ENCODE measurements at places on chromosomes 6 and 20.

DNA sequence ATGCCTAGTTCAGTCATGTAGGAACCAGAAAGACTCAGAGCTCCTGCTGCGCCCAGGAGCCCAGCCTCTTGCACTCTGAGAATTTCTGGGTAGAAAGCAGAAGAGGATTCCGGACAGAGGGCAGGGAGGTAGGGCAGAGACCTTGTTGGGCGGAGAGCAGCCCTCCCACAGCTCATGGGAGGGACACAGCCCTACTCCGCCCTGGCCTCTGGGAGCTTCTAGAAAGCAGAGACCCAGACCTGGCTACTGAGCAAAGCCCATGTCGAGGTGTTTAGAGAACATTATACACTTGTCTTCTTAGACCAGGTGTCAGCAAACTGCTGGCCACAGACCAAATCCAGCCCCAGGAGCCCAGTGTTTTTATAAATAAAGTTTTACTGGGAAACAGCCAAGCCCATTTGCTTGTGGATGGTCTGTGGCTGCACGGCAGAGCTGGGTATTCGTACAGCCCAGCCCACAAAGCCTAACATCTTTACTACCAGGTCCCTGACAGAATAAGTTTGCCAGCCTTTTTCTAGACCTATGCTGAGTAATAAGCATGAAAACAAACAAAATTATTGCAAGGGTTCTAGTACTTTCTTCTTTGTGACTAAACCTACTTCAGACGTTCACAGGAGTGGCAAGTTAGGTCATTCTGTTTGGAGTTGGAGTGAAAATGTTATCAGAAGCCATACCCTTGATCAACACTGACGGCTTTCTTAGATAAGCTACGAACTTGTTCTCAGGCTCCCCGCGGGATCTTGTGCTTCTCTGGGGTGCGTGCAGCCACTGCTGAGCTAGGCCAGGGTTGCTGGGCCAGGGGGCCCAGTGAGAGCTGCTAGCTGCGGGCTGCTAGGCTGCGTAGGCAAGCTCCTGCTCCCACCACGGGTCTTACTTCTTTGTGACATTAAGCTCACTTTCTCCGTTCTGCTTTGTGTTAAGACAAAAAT lies 235.1 kb upstream of the FOXQ1 start:
- DNase-seq = no peak

- DNase-seq = no peak
Observed at GRCh38 chr6:5004373-5005037, 668 bp upstream of the RPP40 start.

DNA sequence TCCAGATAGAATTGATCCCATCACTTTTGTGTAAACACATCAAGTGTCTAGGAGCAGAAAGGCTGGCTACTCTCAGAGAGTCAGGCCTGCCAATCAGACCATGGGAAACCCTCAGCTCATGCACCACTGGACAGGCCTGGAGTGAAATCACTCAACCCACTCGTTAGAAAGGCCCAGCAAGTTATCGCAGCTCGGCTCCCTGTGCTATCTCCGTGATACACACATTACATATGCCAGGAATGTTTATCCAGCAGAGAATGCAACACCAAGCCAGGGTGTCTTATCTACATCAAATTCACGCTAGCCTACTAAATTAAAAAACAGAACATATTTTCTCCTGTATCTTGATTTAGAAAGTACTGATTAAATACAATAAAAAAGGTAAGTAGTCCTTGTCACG lies 232.4 kb upstream of the FOXQ1 start:
- no peak for DNase-seq

GRCh38 chr20:6057691-6058090 lies 3.8 kb upstream of the LRRN4 start:
- DNase-seq = no peak

DNA sequence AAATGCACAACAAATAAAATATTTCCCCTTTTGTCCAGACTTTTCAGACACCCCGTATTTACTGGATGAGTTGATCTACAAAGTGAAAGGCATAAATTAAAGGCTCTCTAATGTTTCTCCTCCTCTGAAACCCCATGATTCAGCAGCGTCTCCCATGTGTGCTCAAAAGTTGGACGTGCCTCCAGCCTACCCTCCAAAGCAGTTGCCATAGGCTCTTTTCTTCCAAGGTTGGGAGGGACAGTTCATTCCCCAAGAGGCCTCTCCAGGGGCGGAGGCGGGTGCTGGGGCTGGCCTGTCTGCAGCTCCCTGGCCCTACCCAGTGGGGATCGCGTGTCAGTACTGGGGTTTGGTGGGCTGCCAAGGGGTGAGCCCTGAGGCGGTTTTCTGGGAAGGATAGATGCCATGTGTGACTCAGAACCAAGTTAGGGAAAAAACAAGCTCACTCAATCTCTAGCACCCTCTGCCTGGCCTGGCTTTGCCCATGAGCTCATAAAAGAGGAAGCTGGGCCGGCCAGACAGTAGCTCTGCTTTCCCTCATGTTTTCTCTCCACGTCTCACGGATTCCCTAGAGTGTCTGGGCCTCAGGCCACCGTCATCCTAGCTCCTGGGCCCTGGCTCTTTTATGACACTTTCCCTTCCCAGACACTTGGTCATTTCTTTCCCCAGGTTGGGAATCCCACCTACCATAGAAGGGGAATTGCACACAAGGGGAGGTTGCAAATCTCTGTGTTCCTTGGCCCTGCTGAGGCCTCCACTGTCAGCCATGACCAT lies 8.0 kb upstream of the IER3 start:
- DNase-seq = no peak

GRCh38 chr6:137246791-137247202 lies 27.6 kb upstream of the IFNGR1 start:
- no peak for DNase-seq

DNA sequence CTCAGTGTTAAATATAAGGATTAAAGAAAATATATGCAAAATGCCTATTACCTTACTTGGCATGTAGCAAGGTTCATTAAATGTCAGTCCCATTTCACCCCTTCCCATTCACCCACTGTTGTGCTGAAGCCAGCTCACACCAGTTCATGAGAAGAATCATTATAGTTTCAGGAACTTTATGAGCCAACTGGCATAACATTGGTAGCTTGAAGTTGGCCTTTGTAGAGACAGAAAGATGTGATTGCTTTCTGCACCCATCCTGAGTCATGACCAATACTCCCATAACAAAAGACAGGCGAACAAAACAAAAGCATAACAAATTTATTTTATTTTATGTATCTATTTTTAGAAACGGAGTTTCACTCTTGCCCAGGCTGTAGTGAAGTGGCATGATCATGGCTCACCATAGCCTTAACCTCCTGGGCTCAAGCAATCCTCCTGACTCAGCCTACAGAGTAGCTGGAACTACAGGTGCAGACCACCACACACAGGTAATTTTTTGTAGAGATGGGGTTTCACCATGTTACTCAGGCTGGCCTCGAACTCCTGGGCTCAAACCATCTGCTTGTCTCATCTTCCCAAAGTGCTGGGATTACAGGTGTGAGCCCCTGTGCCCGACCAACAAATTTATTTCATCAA lies 17.6 kb upstream of the IER3 start:
- no peak for DNase-seq

DNA sequence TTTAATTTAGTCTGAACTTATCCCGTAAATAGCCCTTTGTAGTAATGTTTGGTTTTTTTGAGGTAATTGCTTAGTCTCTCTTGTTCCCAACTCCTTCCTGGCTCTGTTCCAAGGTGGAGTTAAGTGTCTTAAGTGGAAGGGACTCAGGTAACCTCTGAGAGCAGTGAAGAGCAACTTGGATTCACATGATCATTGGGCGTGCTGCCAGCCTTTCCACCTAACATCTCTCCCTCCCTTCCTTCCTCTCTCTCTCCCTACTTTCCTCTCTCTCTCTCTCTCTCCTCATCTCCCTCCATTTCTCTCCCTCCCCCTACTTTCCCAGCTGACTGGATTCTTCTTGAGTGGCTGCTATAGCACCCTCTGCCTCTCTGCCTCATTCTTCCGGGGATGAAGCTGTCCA lies 232.9 kb upstream of the SASH1 start:
- DNase-seq = no peak

DNA sequence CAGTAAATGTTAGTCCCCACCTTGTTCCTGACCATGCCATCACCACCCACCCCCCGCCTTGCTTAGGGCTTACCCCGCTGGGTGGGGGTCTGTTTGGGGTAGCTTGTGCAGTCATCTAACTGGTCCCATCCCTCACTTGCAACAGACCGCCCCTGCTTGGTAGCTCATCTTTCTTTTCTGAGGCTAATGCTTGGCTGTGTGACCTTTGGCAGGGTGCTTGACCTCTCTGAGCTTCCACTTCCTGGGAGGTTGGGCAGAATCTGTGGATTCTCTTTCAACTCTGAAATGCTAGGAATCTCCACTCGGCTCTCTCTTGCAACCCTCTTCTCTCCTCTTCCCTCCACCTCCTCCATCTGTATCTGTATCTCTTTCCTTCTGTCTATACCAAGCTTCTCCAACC lies 70.4 kb downstream of the SLC2A10 start:
- no peak for DNase-seq

DNA sequence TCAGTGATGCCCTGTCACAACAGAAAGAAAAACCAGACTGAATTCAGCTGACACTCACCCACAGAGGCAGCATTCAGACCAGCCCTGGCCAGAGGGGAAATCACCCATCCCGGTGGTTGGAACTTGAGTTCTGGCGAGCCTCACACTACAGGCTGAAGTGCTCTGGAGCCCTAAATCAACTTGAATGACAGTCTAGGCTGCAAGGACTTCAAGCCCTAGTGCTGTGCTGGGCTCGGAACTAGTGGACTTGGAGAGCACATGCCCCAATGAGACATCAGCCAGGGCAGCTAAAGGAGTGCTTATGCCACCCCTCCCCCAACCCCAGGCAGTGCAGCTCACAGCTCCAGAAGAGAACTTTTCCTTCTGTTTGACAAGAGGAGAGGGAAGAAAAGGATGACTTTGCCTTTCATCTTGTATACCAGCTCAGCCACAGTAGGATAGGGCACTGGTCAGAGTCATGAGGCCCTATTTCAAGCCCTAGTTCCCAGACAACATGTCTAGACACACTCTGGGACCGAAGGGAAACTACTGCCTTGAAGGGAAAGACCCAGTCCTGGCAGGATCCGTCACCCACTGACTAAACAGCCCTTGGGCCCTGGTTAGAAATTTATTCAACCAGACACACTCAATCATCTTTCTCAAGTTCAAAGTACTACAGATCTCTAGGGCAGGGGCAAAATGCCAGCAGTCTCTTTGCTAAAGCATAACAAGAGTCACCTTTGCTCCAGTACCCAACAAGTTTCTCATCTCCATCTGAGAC lies 43.2 kb upstream of the PNRC1 start:
- DNase-seq = no peak

DNA sequence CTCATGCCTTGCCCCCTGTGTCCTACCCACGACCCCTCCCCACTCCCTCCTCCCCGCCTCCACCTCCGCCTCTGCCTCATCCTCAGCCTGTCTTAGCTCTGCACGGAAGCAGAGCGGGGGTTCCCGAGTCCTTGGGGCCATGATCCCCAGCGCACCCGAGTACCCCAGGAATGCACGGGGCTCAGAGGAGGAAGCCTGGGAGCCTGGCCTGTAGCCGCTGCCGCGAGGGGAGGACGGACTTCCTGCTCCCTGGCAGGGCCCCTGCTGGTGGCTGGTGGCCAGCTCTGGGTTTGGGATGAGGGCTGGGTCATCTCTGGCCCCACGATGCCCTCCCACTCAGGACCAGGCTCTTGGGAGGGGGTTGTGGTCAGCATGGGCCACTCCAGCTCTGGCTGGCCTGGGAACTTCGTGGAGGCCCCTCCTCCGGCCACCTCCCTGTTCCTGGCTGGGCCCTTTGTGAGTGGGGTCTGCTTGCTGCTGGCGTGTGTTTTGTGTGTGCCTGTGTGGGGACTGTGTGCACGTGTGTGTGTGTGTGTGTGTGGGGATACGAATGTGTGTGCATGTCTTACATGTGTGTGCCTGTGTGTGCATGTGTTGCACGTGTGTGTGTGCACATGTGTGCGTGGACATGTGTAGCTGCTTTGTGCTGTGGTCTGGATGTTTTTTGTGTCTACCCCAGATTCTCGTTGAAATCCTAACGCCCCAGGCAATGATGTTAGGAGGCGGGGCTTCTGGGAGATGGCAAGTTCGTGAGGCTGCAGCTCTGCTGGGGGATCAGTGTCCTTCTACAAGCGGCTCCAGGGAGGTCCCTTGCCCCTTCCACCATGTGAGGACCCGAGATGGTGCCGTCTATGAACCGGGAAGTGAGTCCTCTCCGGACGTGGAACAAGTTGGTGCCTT lies 1.3 kb upstream of the RBBP8NL start:
- no peak for DNase-seq

DNA sequence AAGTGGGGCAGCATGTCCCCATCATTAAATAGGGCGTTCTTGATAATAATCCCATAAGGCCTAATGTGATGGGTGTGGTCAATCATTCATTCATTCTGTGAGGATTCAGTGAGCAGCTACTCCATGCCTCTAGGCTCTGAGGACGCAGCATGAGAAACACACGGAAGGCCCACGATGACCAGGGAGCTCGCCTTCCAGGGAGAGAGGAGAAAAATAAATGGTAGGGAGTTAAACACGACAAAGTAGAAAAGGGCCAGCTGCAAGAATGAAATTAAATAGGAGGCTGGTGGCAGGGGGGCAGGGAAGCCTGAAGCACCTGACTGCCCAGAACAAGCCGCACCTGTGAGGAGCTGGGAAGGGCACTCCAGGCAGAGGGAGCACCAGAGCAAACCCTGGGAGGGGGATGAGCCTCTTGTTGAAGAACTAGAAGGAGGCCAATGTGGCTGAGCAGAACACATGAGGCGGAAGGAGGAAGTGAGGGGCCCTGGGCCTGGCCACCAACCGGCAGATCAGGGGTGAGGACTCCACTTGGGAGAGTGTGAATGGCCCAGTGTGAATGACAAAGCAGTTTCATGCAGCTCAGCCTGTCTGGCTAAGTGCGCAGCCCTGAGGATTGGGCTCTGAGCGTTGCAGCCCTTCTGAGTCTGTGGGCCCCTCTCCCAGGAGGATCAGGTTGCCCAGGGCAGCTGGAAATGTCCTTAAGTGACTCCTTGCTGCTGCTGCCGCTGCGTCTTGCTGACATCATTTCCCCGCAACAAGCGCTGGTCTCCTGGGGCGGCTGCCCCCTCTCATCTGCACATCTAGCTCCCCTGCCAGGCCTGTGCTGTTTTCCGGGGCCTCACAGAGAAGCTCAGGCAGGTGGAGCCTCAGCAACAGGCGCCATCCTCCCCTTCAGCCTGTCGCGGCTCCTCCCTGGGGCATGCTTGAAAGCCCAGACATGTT lies 99.9 kb downstream of the CDH26 start:
- DNase-seq = no peak

GRCh38 chr6:147161253-147161973 lies 42.8 kb upstream of the STXBP5 start:
- no peak for DNase-seq
